Astrocyte of the cerebellum (primary cell): ENCODE measurements at places on chromosomes 1 and 21.
A peak's percentile ranks its signal among the peaks of the same experiment; 100 is the strongest.

GRCh38 chr1:100188617-100189016, 10.6 kb upstream of the LRRC39 start:
- peak; percentile 99 for DNase-seq

DNA sequence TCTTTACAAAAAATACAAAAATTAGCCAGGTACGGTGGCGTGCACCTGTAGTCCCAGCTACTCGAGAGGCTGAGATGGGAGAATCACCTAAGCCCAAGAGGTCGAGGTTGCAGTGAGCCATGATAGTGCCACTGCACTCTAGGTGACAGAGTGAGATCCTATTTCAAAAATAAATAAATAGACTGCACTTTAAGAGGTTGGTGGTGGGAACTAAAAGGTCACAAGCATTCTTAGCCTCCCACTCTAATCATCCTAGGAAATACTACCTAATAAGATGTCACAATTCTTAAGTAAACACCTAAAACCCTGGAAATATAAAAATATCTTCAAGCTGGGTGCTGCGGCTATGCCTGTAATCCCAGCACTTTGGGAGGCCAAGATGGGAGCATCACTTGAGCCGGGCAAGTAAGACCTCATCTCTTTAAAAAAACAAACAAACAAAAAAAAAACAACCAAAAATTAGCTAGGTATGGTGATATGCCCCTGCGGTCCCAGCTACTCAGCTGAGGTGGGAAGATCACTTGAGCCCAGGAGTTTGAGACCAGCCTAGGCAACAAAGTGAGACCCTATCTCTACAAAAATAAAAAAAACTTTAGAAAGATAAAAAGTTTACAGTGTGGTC, 4.1 kb downstream of the DCAF8 start:
- no peak for DNase-seq

DNA sequence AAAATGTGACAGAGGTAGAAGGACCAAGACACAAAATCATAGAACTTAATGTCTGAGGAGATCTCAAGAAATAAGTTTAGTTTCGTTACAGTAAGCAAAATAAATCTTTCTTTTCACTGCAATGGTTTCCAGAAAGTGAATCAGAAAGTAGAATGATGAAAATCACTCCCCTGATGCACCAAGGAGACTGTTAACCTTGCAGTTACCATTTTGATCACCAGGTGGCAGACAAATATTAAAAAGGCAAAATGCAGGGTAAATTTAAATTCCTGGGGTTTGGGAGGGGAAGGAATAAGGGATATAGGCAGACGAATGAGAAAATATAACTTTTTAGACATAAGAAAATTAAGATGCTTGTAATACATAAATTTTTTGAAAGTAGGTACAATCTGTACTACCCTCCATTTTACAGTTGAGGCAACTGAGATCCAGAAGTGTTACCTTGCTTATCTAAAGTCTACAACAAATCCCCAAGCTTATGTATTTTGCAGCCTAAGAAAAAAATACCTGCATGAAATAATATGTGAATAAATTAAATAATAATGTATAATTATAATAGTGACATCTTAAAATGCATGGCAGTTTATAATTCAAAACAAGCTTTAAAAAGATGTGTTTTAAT, 253.2 kb downstream of the CRB1 start:
- DNase-seq, result peak; percentile 15

DNA sequence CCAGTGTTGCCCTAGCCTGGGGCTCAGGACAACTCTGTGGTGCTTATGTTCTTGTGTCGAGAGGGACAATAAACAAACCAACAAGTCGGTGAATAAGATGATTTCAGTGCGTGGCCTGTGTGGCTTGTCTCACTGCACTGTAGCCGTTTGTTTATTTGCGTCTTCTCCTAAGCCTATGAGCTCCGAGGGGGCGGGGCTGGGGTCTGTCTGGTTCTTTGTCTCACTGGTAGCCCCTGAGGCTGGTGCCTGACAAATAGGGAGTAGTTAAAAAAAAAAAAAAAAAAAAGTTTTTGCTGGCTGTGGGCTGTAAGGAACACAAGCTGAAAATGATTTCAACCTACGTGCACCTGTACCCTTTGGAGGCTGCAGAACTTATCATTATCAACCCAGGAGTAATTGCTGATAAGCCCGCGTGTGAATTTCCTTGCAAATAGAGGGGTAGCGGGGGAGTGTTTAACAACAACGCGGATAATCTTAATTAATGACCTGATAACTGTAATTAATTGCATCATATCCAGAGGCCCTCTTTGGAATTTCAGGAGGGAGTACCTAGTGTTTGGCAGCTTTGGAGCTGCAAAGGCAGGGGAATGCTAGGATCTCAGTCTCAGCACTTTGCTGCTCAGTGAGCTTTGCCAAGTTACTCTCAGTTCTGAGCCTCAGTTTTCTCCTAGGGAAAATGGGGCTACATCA, 925 bp upstream of the ARHGEF10L start:
- no peak for DNase-seq

DNA sequence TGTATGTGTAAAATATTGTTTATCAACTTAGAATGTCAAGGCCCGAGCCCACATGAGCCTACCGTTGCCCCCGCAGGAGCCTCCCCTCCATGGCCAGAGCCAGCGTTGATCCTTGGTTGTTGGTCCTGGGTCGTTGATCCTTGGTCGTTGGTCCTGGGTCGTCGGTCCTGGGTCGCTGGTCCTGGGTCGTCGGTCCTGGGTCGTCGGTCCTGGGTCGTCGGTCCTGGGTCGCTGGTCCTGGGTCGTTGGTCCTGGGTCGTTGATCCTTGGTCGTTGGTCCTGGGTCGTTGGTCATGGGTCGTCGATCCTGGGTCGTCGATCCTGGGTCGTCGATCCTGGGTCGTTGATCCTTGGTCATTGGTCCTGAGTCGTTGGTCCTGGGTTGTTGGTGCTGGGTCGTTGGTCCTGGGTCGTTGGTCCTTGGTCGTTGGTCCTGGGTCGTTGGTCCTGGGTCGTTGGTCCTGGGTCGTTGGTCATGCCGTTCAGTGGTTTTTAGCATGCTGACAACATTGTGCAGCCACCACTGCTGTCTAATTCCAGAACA, 105.0 kb upstream of the TMEM51 start:
- no peak for DNase-seq

DNA sequence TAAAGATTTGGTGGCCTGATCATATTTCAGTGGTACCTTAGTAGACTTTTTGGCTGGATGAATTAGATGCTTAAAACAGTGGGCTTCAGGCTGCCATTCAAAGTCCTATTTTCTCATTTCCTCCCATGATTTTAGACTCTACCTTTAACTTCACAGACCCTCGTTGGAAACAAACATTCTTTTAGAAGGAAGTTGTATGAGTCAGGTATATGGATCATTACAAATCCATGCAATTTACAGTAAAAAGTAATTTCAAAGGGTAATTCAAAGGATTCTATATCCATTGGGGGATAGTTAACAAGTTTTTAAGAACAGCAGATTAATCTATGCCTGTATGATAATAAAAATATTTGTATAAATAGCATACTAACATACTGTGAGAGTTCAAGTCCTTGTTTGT, 216.9 kb upstream of the RRP15 start:
- DNase-seq, result no peak
